ENCODE measurements at places on chromosomes 3 and 15.

- no peak for DNase-seq
These were observed 1072.6 kb downstream of the ROBO2 start for GRCh38 chr3:78112291-78113010.

DNA sequence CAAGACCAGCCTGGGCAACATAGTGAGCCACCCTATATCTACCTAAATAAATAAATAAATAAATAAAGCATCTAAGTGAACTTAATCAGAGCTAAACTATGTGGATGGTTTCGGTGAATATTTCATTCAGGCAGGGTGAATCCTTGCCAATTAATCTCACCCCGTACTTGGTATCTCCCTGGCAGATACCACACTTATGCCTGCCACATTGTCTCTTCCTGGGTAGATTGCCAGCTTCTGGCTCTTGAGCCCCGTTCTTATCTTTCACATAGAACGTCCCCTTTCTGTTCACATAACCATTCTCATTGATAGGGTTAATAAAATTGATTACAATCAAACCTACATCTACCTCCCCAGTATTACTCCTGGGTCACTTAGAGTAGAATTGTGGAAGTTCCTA lies 7.0 kb downstream of the SNAP23 start:
- DNase-seq, result no peak

- peak; percentile 17 for DNase-seq
These were observed 540.8 kb downstream of the FGF12 start for GRCh38 chr3:192186498-192186897.

DNA sequence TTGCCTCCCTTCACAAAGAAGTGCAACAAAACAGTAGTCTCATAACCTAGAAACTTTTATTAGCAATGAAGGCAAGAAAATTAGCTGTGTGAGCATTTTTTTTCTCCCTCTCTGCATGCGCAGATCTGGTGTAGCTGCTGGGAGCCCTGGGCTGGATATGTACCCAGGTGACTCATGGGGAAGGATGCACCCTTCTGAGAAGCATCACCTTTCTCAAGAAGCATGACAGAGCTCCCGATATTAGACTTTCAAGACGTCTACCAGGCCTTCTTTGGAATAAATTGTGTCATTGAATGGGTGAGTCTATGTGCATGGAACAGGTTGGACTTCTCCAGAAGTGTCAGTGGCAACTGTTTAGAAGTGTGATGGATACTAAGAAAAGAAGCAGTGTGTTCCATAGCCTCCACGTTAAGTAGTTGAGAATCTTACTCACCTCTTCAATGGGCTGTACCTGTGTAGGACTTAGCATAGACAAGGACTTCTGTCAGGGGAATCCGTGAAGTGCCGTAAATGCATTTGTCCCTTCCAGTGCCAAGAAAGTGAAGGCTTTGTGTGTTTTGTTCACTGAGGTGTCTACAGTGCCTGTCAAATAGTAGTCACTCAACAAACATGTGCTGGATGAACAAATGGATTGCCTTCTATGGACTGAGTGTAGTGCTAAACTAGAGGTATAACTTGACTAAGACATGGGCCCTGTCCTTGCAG lies 47.7 kb upstream of the RASGRP1 start:
- DNase-seq, result no peak

DNA sequence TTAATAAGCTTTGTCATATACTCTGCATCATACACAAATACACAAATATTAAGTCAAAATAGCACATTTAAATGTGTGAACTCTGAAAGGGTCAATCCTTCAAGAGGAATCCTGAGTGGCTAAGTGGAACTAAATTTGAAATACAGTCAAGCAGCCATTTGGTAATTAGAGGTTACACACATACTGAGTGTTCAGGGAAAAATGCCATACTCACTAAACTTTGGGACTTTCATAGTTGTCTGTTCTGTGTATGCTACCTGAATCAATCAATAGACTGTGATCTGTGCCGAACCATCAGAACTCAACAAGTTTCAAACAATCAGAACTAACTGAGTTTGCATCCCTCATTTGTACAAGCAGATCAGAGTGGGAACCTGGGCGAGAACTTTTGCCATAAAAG lies 15.3 kb downstream of the ANKRD28 start:
- DNase-seq, result no peak

- DNase-seq, result no peak
These were observed 55.5 kb downstream of the FNDC3B start for GRCh38 chr3:172094621-172095557.

DNA sequence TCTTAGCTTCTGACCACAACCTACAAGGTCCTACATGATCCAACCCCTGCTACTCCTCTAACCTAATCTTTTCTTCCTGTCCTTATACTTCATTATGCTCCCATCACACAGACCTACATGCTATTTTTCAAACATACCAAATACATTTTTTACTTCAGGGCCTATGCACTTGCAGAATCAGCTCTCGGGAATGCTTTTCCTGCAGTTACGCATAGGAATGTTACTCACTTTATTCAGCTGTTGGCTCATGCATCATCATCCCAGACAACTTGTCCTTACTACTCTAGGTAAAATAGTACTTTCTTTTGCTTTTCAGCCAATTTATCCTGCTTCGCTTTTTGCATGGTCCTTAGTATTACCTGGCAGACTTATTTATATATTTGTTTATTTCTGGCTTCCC lies 105.6 kb downstream of the OXSM start:
- no peak for DNase-seq

GRCh38 chr15:61050844-61051568 lies 178.1 kb downstream of the RORA start:
- DNase-seq, result no peak

GRCh38 chr3:103218146-103218545 lies 783.3 kb downstream of the ZPLD1 start:
- no peak for DNase-seq

GRCh38 chr3:100978011-100978659 lies 15.1 kb downstream of the ABI3BP start:
- DNase-seq, result no peak

GRCh38 chr3:47394881-47395280 lies 14.1 kb downstream of the PTPN23 start:
- no peak for DNase-seq

- DNase-seq, result no peak
These were observed 46.8 kb downstream of the CA12 start for GRCh38 chr15:63334821-63335220.

GRCh38 chr3:55717481-55717880 lies 230.4 kb upstream of the WNT5A start:
- DNase-seq, result no peak

- DNase-seq, result no peak
These were observed 550.4 kb upstream of the CCDC54 start for GRCh38 chr3:106826791-106827311.

GRCh38 chr3:182104881-182105280 lies 393.2 kb downstream of the SOX2 start:
- no peak for DNase-seq

DNA sequence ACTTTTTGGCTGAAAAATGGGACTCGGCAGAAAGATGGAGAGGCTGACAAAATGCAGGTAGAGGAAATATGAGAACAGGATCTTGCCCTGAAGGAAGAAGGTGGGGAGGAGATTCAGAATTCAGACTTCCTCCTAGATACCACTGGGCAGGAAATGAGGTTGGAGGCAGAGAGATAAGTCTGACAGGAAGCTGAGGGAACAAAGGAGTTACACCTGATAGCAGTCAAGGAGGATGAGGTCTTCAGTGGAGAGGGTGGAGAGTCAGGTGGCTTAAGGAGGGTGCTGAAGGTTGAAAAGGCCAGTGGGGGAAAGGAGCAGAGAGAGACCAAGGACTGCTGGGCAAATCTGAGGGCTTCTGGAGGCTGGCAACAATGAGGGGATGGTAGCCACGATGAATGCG lies 56.8 kb downstream of the CCR4 start:
- DNase-seq, result no peak

DNA sequence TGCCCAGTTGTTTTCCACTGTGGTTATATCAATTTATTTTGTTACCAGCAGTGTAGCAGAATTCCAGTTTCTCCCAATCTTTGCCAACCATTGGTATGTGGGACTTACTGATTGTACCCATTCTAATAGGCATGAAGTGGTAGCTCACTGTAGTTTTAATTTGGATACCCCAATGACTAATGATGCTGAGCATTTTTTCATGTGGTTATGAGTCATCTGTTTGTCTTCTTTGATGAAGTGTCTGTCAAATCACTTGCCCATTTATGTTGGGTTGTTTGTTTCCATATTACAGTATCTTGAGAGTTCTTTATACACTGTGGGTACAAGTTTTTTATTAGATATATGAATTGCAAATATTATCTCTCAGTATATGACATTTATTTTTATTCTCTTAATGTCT lies 644.3 kb downstream of the NR2F2 start:
- no peak for DNase-seq

DNA sequence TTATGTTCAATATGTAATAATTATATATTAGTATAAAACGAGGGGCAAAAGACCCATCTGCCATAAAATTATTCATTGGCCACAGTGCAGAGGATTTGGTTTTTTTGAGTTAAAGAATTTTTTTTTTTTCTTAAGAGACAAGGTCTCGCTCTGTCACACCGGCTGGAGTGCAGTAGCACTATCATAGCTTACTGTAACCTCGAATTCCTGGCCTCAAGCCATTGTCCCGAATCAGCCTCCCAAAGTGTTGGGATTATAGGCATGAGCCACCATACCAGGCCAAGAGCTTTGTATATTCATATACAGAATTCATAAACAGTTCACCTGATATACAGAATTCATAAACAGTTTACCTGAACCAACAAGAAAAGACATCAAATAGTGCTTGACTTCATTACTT lies 20.2 kb upstream of the LRRFIP2 start:
- no peak for DNase-seq

DNA sequence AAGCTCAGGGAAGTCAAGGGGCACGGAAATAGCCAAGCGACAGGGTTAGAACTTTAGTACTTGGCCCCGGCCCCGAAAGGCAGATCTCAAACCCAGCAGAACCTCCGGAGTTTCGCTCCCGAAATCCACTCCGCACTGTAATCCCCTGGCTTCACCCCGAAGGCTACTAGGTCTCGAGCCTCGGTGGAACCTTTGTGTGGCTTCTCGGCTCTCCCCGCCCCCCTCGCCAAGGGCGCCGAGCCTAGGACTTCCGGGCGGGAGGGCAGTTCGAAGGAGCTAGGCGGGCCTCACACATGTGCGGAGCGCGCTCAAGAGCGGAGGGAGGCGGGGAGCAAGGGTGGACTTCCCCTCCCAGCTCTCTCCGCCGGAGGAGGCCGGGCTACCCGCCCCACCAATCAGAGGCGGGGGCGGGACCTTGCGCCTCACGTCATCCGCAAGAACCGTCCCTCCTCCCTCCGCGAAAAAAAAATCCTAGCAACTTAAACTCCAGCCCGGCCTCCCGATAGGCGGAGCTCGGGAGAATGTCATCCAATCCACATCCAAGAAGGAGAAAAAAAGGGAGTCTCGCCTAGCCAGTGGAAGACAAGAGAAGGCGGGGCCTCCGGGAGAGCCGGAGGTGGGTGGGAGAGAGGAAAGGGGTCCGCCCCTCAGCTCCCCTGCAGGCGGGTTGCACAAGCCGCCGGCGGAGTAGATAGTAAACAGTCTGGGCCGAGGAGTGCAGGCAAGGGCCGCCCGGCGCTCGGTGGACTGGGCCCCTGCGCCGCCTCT lies 2.4 kb upstream of the SIN3A start:
- DNase-seq, result peak; percentile 99

GRCh38 chr3:120648290-120648689 lies 33.7 kb downstream of the HGD start:
- DNase-seq, result no peak

DNA sequence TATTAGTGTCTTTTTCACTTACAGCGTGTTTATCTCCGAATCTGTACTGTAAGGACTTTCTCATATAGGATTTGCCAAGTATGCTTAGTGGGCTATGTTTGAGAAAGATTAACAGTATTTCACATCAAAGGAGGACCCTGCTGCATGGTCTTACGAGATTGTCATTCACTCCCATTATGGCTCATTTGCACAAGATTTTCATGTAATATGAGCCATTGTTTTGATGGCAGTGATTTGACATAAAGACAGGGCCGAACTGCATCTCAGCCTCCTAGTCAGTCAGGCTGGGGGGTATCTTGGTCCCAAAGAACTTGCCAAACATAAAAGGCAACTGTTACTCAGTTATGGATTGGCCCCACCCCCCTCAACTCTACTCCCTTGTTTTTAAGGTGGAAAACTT lies 205.9 kb downstream of the ZIC1 start:
- no peak for DNase-seq

DNA sequence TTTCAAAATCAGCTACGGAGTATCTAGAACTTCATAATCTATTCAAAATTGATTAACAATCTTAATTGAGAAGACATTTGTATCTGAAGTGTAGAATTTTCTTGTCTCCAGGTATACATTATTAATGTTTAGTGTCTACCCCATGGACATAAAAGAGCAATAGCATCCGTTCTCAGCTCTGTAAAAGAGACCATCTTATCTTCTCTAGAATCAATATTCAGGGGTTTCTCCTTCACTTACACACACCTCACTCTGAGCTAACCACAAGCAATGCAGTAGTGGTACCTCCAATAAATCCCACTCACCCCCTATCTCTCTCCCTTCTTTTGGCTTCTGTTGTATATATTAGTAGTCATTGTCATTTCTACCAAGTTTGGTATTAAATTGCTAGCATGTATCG lies 16.2 kb downstream of the MBNL1 start:
- DNase-seq, result no peak

GRCh38 chr15:50751394-50751793 lies 14.1 kb downstream of the SPPL2A start:
- no peak for DNase-seq

- no peak for DNase-seq
These were observed 28.3 kb downstream of the CD80 start for GRCh38 chr3:119531151-119531550.

DNA sequence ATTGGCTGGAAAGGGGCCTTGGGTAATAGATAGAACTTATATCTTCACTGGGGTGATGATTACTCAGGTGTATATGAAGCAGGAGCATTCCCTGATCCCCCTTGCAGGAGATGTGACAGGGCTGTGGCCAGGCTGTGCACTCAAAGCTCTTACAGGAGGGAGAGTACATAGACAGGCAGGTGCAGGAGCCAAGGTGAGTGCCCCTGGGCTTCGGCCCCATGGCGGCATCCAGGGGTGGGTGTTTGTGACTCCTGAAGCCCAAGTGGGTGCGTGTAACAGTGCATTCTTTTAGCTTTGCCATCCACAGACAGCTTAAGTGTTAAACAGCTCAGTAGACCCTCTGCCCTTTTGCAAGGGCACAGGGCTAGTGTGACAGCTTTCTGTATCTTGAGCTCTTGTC lies 236.6 kb upstream of the GPR149 start:
- DNase-seq, result no peak

DNA sequence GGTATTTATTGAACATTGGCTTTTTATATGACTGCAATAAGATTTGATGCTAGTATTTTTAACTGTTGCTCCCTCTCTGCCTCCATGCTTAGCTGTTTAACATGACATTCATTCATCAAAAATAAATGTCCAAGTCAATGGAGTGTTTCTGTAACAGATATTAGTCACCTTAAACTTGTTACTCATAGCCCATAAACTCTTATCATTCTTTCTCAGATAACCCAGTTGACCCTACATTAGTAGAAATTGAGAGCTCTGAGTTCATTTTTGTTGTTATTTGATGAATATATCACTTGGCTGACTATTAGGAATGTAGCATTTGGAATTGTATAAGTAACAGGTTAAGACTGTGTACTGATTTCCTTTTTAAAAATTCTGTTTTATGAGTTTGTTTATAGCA lies 201.1 kb downstream of the UBE2E2 start:
- peak; percentile 10 for DNase-seq
